Endothelial cell of umbilical vein (primary cell): ENCODE measurements at places on chromosomes 7 and 10. TPM values are rescaled to one million over a fixed set of nuclear protein-coding genes. Genes with fewer than 3 reads are reported as not detected.

- no peaks in the 10 kb centered on the region for H3K27me3 ChIP-seq
- no peak overlapping the region for H3K27ac ChIP-seq
- no peaks in the 10 kb centered on the region for H3K36me3 ChIP-seq
- DNase-seq: no peak
These were observed 49.0 kb upstream of the CALD1 start for GRCh38 chr7:134730411-134730829.

- H3K27me3 ChIP-seq: peaks cover 65% of the 10 kb centered on the region
- DNase-seq: no peak
- H3K27ac ChIP-seq: no peak overlapping the region
- H3K4me3 ChIP-seq: no peak overlapping the region
- H3K36me3 ChIP-seq: no peaks in the 10 kb centered on the region
These were observed 21.8 kb downstream of the IFT22 start for GRCh38 chr7:101299511-101300464.

DNA sequence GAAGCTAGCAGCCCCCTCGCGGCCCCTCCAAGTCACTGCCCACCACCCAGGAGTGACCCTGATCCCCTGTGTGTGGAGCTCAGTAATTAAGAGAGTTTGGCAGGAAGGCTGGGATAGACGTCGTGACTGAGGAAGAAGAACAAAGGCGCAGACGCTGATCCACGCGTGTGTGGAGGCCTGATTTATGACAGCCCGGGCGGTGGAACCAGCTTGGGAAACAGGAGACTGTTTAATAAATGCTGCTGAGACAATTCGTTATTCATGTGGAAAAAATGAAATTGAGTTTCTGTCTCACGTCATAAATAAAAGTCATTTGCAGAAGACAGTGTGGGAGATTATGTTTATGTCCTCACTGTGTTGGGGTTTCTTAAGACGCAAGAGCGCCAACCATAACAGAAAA lies 130.8 kb downstream of the ELFN1 start:
- no peak for DNase-seq
- H3K4me1 ChIP-seq: no peaks in the 10 kb centered on the region
- peaks cover 7% of the 10 kb centered on the region for H3K27me3 ChIP-seq
- H3K27ac ChIP-seq: no peak overlapping the region

DNA sequence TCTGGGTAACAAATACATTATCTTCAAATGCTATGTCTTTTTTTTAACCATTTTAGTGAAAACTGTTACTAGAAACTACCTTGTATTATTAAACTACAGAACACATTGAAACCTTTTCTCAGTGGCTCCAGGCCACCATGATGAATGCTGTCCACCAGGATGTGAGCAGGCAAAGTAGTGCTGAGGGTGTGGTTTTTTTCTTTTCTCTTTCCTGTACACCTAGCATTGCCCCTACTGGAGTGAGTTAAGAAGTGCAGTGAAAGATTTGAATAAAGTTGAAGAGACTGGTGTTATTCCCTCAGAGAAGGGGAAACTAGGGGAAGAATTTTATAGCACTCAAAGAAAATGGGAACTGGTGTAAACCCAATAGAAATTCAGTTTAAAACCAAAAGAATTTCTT lies 120.0 kb upstream of the SAMD8 start:
- H3K4me3 ChIP-seq: no peak overlapping the region
- H3K4me1 ChIP-seq: peaks cover 3% of the 10 kb centered on the region
- no peaks in the 10 kb centered on the region for H3K36me3 ChIP-seq
- no peaks in the 10 kb centered on the region for H3K27me3 ChIP-seq

- H3K27ac ChIP-seq: no peak overlapping the region
- H3K4me3 ChIP-seq: no peak overlapping the region
- H3K4me1 ChIP-seq: no peaks in the 10 kb centered on the region
- DNase-seq: no peak
- H3K36me3 ChIP-seq: no peaks in the 10 kb centered on the region
- no peaks in the 10 kb centered on the region for H3K27me3 ChIP-seq
These were observed 10.2 kb downstream of the PLEKHA8 start for GRCh38 chr7:30038196-30038980.

- no peak overlapping the region for H3K27ac ChIP-seq
- no peaks in the 10 kb centered on the region for H3K36me3 ChIP-seq
- peaks cover 13% of the 10 kb centered on the region for H3K4me1 ChIP-seq
- H3K27me3 ChIP-seq: no peaks in the 10 kb centered on the region
- DNase-seq: peak; percentile 49
These were observed 69.0 kb downstream of the TAF3 start for GRCh38 chr10:7887174-7887816.

GRCh38 chr7:16063716-16064675 lies 357.3 kb downstream of the CRPPA start:
- DNase-seq: no peak
- H3K4me3 ChIP-seq: no peak overlapping the region

GRCh38 chr7:133070562-133070961 lies 11.3 kb downstream of the CHCHD3 start:
- H3K27ac ChIP-seq: no peak overlapping the region
- H3K4me3 ChIP-seq: no peak overlapping the region
- peaks cover 5% of the 10 kb centered on the region for H3K36me3 ChIP-seq
- DNase-seq: no peak
- no peaks in the 10 kb centered on the region for H3K4me1 ChIP-seq
- H3K27me3 ChIP-seq: no peaks in the 10 kb centered on the region

GRCh38 chr7:120226188-120226587 lies 46.8 kb upstream of the KCND2 start:
- H3K4me1 ChIP-seq: no peaks in the 10 kb centered on the region
- no peak overlapping the region for H3K4me3 ChIP-seq
- DNase-seq: no peak
- no peaks in the 10 kb centered on the region for H3K36me3 ChIP-seq
- no peak overlapping the region for H3K27ac ChIP-seq

DNA sequence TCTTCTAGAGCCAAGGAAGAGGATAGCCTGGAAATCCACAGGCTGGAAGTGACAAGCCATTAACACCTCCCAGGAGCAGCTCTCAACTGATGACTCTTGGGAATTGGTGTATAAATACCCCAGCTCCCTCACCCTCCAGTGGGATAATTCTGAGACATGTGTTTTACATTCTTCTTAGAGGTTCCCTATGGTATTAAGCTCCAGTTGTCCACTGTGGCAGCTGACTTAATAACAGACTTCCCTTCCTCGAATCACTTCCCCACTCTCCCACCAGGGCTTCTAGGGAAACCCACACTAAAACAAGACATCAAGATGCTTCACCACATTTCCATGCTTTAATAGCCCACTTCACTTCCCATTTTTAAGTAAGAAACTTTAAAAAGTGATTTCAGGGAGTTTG lies 47.2 kb downstream of the FAM107B start:
- H3K4me3 ChIP-seq: no peak overlapping the region
- H3K27me3 ChIP-seq: peaks cover 7% of the 10 kb centered on the region
- no peaks in the 10 kb centered on the region for H3K36me3 ChIP-seq
- no peak for DNase-seq
- H3K27ac ChIP-seq: no peak overlapping the region
- no peaks in the 10 kb centered on the region for H3K4me1 ChIP-seq

DNA sequence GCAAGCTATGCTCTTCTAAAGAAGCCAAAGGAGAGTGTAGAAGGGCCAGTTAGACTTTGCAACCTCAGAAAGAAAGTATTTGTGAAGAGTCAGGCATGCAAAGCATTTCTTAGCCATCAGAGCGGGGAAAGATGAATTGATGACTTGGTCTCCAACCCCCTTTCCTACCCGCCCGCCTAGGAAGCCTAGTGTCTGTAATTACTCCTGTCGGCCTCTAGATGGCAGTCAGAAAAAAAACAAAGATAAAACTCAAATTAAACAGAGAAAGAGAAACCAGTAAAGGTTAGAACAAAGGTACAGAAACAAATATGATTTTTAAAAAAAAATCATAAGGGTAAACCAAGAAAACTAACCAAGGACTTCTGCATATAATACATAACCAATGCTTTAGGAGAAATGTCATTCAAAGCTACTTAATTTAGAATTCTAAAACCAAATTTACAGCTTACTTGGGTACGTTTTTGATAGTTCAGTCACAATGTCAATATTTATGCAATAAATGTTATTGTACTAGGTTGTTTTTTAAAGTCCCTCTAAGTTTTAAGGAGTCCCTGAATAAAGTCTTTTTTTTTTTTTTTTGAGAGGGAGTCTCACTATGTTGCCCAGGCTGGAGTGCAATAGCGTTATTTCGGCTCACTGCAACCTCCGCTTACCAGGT lies 97.6 kb downstream of the LYZL1 start:
- DNase-seq: peak; percentile 43
- H3K4me3 ChIP-seq: no peak overlapping the region
- no peaks in the 10 kb centered on the region for H3K36me3 ChIP-seq
- H3K27ac ChIP-seq: no peak overlapping the region
- H3K4me1 ChIP-seq: peaks cover 4% of the 10 kb centered on the region
- H3K27me3 ChIP-seq: peaks cover 15% of the 10 kb centered on the region

GRCh38 chr7:42175834-42176723 lies 60.9 kb downstream of the GLI3 start:
- no peaks in the 10 kb centered on the region for H3K27me3 ChIP-seq
- H3K27ac ChIP-seq: no peak overlapping the region
- H3K4me1 ChIP-seq: no peaks in the 10 kb centered on the region
- H3K36me3 ChIP-seq: no peaks in the 10 kb centered on the region

- H3K27ac ChIP-seq: no peak overlapping the region
- H3K36me3 ChIP-seq: no peaks in the 10 kb centered on the region
- no peak for DNase-seq
- peaks cover 11% of the 10 kb centered on the region for H3K27me3 ChIP-seq
- no peaks in the 10 kb centered on the region for H3K4me1 ChIP-seq
- H3K4me3 ChIP-seq: no peak overlapping the region
These were observed 347.4 kb downstream of the RPS24 start for GRCh38 chr10:78381107-78381506.

- H3K4me3 ChIP-seq: no peak overlapping the region
- H3K27ac ChIP-seq: no peak overlapping the region
- no peaks in the 10 kb centered on the region for H3K27me3 ChIP-seq
- DNase-seq: no peak
These were observed 498.6 kb downstream of the GALNT17 start for GRCh38 chr7:71630516-71630915.

GRCh38 chr10:119893074-119893473 lies 544 bp downstream of the SEC23IP start:
- peak overlapping the region; percentile 42 for H3K27ac ChIP-seq
- H3K4me3 ChIP-seq: peak overlapping the region; percentile 85
- no peaks in the 10 kb centered on the region for H3K27me3 ChIP-seq
- H3K36me3 ChIP-seq: no peaks in the 10 kb centered on the region
- H3K4me1 ChIP-seq: peaks cover 12% of the 10 kb centered on the region

- no peak overlapping the region for H3K4me3 ChIP-seq
- no peak overlapping the region for H3K27ac ChIP-seq
- H3K36me3 ChIP-seq: no peaks in the 10 kb centered on the region
- no peaks in the 10 kb centered on the region for H3K4me1 ChIP-seq
- DNase-seq: no peak
These were observed 1306.6 kb downstream of the XPNPEP1 start for GRCh38 chr10:108616559-108617285.

DNA sequence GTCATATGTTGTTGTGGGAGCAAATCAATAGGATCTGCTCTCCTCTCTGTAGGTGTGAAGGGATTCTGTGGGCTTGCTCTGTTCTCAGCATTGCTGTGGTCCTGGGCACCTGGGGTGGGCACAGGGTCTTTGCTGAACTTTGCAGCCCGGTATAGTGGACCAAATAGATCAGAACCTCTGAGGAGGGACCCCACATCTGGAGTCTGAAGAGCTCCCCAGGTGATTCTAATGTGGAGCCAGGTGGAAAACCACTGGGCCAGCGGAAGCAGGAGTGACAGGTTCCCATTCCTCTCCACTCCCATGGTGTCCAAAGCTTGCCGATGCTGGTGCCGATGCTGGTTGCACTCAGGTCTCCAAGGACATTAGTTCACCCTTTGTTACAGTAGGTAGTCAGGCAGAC lies 257.2 kb downstream of the GLRX3 start:
- H3K4me3 ChIP-seq: no peak overlapping the region
- no peak for DNase-seq
- H3K27ac ChIP-seq: no peak overlapping the region

DNA sequence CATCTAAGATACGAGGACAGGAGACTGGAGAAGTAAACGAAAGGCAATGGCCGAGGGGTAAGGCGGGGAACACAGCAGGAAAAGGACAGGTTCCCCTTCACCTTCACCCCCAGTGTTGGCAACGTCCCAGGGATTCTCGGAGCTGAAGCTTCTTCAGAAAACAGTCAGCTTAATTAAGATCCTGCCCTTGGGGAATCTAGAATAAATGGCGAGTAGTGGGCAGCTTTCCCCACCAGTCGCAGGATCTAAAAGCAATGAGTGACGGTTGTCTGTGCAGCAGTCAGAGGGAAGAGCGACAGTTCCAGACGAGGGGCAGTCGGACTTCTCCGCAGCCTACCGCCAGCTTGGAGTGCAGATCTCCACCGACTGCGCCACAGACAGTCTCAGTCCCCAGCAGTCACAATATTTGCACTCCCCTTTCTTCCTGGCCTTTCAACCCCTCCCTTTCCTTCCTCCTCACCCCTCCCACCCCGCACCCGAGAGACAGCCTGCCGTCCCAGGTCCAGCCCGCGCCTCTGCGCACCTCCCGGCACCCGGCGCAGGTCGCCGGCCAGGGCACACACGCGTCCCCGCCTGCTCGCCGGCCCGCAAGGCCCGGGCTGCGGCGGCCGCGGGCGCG lies 10.9 kb upstream of the SP8 start:
- H3K36me3 ChIP-seq: no peaks in the 10 kb centered on the region
- no peak for DNase-seq
- H3K27ac ChIP-seq: no peak overlapping the region

- peak overlapping the region; percentile 75 for H3K27ac ChIP-seq
- no peaks in the 10 kb centered on the region for H3K27me3 ChIP-seq
- H3K4me1 ChIP-seq: peaks cover 16% of the 10 kb centered on the region
- no peaks in the 10 kb centered on the region for H3K36me3 ChIP-seq
- peak; percentile 76 for DNase-seq
- H3K4me3 ChIP-seq: peak overlapping the region; percentile 96
These were observed 24.3 kb upstream of the ZRANB1 start for GRCh38 chr10:124917428-124918190.

DNA sequence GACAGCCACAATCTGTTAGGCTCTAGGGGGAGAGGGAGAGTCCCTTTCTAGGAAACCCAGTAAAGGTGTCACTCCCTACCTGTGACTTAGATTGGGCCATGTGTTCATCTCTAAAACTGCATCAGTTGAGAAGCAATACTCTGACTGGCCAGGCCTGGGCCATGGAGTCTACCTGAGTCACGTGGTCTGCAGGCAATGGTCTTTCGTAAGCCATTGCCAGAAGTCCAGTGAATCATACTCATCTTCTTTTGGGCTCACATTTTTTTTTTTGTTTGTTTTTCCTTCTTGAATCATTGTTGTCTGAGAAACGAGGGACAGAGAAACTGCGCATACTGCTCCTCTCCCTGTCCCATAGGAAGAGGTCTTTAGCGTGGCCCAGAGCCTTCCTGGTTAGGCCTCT lies 215.6 kb downstream of the CCSER2 start:
- H3K4me3 ChIP-seq: no peak overlapping the region
- no peak overlapping the region for H3K27ac ChIP-seq
- DNase-seq: no peak
- peaks cover 2% of the 10 kb centered on the region for H3K27me3 ChIP-seq

- H3K4me3 ChIP-seq: no peak overlapping the region
- no peaks in the 10 kb centered on the region for H3K27me3 ChIP-seq
- H3K4me1 ChIP-seq: no peaks in the 10 kb centered on the region
These were observed 20.9 kb downstream of the SLC25A16 start for GRCh38 chr10:68506411-68506810.

Gene C10orf62
- polyA plus RNA-seq: not detected in 2 replicates

Gene NUP42
- polyA plus RNA-seq: 31.5 and 34.3 TPM in 2 replicates

Gene IFT22
- polyA plus RNA-seq: 26.0 and 26.3 TPM in 2 replicates

Gene SNX13
- 4.5 and 6.1 TPM in 2 replicates for polyA plus RNA-seq

Gene IGFBP3
- polyA plus RNA-seq: 3.0 and 3.4 TPM in 2 replicates

Gene PCLO
- polyA plus RNA-seq: 0.04 and 0.06 TPM in 2 replicates

Gene GCK
- polyA plus RNA-seq: 0.13 and 0.17 TPM in 2 replicates

Gene ZNF239
- polyA plus RNA-seq: 0.30 and 0.40 TPM in 2 replicates

Gene PODXL
- 86.4 and 97.3 TPM in 2 replicates for polyA plus RNA-seq

Gene WNT8B
- polyA plus RNA-seq: not detected in 2 replicates
